ENCODE measurements at places on chromosomes 4 and X.
A peak's percentile ranks its signal among the peaks of the same experiment; 100 is the strongest.

DNA sequence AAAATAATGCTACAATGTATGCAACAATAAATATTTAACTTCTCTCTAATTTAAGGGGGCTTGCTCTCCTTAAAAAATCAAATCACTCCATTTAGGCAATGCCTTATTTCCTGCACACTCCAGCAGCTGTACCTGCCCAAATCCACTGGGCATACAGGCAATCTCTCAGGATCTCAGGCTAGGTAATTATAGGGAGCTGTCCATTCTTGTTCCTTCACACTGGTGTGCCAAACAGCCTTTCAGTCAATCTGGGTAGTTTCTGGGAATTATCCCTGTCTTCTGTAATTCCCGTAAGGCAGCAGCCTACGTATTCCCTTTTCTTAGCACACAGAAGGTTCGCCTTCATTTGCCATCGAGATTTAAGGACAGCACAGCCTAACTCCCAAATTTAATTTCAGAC lies 922.6 kb upstream of the SLIT2 start:
- no peak for DNase-seq

DNA sequence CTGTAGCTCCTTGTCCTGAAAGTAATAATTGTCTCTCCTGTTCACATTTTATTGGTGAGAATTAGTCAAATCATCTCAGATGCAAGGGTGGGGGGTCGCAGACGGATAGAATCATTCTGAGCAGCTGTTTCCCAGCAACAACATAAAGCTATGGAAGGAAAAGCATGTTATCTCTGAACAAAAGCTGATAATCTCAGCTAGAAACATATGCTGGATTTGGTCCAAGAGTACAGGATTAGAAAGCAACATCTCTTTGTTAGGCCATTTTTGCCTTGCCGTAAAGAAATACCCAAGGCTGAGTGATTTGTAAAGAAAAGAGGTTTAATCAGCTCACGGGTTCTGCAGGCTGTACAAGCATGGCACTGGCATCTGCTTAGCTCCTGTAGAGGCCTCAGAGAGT lies 472.8 kb upstream of the BOD1L1 start:
- DNase-seq: no peak

GRCh38 chr4:150078041-150078578 lies at the start of gene DCLK2:
Gene DCLK2 (plus strand): TSS chr4:150078445. CDS start chr4:150079028, 583 bp downstream.
- DNase-seq: peak; percentile 59

DNA sequence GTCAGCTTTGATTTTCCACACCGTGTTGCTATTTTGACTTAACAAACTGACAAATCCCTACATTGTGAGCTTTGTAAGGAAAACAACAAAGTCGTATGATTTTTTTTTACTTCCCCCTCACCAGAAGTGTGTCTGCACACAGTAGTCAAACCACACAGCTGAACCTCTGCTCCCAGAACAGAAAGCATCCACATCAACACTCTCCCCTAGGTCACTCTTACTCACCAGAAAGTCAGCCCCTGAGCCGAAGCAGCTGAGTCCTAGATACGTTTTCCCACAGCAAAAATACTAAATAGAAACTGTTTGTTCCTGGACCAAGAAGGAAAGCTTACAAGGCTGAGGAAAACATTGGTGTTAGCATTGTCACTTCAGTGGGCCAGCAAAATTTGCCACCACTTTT lies 305.7 kb downstream of the DHX15 start:
- no peak for DNase-seq

- no peak for DNase-seq
Measured at GRCh38 chr4:147942729-147943128, 210.8 kb downstream of the ARHGAP10 start.

GRCh38 chr4:180618396-180618795 lies 1624.8 kb upstream of the TENM3 start:
- no peak for DNase-seq

DNA sequence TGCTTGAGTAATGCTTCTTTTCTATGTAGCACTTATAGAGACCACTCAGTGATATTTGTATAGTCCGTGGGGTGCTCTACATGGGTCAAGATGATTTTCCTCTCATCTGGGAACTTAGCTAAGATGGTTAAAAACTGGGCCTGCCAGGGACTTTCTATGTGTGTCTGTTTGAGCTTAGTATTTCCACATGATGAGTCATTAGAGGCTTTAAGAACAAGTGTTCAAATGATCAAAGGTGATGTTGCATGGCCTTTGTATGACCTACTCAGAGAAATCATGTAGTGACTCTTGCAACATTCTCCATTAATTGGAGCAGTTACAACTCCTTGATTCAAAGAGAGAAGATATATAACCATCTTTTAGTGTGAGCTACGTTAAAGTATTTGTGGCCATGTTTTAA lies 1480.5 kb upstream of the IGFBP7 start:
- DNase-seq: no peak

DNA sequence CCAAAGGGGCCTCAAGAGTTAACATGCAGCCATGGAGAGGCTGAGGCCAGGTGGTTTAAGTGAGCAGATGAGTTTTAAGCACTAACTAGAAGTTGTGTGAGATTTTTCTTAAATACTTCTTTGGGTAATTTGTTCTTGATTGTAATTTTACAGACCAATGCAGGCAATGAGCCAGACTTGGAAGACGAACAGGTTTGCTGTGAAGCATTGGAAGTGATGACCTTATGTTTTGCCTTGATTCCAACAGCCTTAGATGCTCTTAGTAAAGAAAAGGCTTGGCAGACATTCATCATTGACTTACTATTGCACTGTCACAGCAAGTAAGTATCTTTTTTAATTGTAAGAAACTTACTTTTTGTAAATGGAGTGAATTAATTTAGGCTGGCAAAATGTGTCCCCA lies 103.9 kb downstream of the USP9X start:
- no peak for DNase-seq

DNA sequence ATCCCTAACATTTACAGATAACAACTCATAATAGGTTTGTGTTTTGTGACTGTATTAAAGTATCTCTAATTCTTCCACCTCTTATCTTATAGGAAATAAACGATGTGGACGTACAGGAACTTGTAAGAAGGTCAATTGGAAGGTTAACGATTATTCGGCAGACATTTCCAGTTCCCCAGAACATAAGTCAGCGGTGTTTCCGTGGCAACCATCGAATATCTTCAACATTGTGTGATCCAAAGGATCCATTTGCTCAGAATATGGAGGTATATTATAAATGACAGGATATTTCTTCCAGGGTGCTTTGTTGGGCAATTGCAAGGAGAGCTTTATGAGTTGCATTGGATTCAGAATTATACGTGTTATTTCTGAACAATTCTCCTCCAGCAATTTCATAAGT lies 611.9 kb upstream of the ATOH1 start:
- no peak for DNase-seq

- DNase-seq: no peak
Measured at GRCh38 chrX:20263474-20263873, 3.2 kb downstream of the RPS6KA3 start.

DNA sequence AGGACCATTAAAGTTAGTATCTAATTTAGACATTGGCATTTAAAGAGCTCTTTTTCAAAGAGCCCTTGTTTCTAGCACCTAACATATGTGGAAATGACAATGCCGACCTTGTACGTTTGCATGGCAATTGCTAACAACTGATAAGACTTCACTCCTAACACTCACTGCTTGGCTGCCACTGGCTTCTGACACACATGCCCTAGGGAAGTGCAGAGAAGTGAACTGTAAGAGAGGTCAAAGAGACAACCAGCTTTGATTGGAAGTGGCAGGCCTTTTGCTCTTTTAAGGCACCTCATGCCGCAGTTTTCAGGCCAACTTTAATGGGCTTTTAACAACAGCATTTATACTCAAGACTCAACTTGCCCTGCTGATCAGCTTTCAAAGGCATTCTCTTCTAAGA lies 158.4 kb downstream of the RAB28 start:
- no peak for DNase-seq

DNA sequence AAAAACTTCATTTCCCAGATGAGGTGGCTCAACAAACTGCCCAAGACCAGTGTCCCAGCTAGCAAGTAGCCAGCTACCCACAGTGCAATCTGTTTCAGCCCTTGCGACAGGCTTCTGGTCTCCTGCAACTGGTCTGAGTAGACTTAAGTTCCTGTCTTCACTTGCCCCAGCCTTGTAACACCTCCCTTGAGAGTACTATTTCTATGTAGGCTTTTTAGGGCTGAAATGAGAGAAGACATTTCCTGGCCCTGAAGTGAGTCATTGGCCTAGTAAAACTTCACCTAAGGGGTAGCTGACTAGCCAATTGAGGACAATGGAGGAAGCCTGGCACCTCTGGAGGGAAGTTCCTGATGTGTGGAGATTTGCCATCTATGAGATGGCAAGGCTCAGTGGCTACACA lies 80.1 kb upstream of the STIM2 start:
- no peak for DNase-seq

GRCh38 chrX:129496625-129497024 lies 26.7 kb downstream of the SMARCA1 start:
- no peak for DNase-seq

DNA sequence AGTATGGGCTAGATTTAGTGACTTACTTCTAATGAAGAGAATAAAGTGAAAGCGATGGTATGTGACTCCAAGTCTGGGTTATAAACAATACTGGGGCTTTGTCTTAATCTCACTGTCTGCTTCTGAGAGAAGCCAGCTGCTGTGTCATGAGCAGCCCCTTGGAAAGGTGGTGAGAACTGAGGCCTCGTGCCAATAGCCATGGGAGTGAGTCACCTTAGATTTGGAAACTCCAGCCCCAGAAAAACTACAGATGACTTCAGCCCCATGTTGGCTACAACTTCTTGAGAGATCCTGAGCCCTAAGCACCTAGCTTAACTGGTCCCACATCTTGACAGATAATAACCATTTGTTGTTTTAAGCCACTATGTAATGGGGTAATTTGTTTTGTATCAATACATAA lies 77.6 kb downstream of the CWH43 start:
- no peak for DNase-seq

Data from body of pancreas (tissue), 4 donors.